T1000 (cell line): ENCODE measurements at places on chromosomes 16 and 17.

- no peak for DNase-seq
Observed at GRCh38 chr16:65373097-65373496, 251.2 kb upstream of the CDH11 start.

- peak; percentile 6 for DNase-seq
Observed at GRCh38 chr16:66515596-66516508, 34.1 kb downstream of the TK2 start.

- no peak for DNase-seq
Observed at GRCh38 chr16:29743475-29743826, 2.3 kb downstream of the C16orf54 start.

- no peak for DNase-seq
Observed at GRCh38 chr17:79476074-79476652, 134.7 kb downstream of the RBFOX3 start.

- no peak for DNase-seq
Observed at GRCh38 chr17:56425483-56425882, 168.0 kb upstream of the NOG start.

DNA sequence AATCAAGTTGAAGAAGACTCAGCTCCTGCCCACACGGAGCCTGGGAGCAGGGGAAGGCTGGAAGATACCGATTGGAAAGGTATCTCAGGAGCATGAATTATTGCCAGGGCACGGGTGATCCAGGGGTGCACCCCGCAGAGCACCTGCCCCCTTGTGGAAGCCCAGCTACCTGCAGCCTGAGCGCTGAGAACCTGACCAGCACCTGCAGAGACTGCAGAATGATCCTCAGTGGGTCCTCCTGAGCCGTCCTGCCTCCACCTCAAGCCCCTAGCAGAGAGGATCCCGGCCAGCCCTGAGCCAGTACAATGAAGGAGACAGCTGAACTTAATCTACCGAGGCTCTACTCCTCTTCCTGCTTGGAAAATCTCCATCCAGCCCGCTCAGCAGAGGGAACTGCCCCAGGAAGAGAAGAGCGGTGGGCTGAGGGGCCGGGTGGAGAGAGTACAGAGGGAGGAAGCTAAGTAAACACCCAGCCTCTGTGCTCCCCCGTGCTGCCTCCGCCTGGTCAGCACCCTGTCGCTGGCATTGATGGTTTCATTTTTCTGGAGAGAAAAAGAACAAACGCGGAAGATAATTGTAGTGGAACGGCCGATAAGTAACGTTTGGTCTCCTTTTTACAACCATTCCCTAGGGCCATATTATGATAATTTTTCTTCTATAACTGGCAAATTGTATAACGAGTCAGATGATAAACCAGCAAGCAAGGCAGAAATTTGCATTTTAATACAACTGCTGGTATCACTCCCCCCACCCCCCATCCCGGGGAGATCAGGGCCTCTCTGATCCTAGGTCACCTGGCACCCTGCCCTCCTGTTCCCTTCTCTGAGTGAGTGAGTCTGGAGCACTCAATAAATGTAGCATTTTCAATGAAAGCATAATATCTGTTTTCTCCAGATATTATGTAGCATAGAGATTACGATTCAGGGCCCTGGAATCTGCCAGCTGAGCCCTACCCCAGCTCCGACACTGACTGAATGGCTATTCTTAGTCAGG lies 204.5 kb upstream of the RPL38 start:
- DNase-seq: no peak

- no peak for DNase-seq
Observed at GRCh38 chr16:27359051-27359450, 42.9 kb upstream of the IL21R start.

GRCh38 chr17:19278729-19279128 lies 41.6 kb downstream of the EPN2 start:
- DNase-seq: no peak

DNA sequence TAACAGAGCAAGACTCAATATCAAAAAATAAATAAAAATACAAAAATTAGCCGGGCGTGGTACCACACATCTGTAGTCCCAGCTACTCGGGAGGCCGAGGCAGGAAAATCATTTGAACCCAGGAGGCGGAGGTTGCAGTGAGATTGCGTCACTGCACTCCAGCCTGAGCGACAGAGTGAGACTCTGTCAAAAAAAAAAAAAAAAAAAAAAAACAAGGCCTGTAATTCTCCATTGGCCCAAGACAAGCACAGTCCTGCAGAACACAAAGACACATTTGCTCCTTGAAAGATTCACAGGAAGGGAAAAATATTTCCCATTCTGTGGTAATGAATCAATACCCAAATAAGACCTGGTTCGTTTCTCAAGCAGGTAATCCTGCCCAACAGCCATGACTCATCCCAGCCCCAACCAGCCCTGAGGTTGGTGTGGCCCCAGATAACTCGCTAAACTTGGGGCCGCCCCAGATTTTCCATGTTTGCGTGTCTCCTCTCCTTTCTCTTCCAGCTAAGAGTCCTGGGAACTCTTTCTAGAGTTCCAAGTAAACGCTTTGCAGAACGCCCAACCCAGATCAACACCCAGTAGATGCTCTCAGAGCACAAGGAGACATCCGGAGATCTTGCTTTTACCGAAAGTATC lies 40.3 kb upstream of the SNN start:
- DNase-seq: no peak

DNA sequence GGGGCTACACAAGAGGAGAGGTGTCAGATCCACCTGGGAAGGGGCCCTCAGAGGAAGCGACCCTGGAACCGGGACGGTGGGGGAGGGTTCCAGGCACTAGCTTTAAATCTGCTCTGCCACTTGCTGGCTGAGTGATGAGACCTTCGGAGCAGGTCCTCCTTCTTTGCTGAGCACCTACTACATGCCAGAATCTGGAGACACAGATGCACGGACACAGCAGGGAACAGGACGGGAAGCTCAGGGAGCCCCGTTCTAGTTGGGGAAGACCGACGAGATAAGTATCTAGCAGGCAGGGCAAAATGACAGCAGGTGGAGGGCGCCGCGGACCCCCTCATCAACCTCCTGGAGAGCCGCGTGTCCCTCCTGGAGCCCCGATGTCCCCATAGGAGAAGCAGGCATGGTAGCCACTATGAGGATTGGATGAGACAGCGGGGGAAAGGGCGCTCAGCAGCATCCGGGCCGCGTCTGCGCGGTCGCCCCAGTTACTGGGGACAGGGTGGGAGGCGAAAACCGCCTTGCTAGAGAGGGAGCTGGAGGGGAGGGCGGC lies 27.2 kb downstream of the SBK1 start:
- DNase-seq: no peak

DNA sequence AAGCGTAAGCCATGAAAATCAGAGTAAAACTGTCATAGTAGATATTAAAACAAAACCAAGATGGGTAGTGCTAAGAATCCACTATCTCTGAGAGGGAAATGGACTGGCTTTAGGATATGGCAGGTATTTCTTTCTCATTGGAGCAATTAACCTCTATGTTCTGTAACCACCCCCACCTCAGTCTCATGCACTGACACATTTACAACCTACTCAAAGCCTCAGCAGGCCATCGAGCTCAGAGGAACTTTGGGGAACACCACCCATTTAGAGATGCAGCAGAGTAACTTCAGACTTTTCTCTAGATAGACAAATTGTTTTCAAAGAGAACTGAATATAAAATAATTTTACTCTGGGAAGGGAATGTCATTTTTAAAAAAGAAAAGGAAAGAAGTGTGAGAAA lies 615.8 kb upstream of the ZFHX3 start:
- no peak for DNase-seq

- peak; percentile 51 for DNase-seq
Observed at GRCh38 chr17:50201276-50201854, at the start of gene COL1A1. Gene COL1A1 (minus strand): TSS chr17:50201631. CDS start chr17:50201513, 118 bp downstream.

DNA sequence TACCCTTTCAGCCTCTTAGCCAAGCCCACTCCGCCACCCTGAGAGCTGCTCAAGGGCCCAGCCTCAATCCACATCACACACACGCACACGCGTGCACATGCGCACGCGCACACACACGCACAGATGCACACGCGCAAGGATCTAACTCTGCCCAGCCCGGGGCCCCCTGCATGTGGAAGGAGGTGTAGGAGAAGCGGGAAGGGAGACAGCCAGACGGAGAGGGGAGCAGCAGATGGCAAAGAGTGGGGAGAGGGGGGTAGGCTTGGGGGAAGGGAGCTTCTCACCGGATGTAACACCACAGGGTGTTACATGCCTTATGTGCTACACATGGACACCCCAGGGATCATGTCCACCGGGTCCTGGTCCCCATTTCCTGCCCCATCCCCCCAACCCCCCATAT lies 15.3 kb downstream of the DLG4 start:
- no peak for DNase-seq

DNA sequence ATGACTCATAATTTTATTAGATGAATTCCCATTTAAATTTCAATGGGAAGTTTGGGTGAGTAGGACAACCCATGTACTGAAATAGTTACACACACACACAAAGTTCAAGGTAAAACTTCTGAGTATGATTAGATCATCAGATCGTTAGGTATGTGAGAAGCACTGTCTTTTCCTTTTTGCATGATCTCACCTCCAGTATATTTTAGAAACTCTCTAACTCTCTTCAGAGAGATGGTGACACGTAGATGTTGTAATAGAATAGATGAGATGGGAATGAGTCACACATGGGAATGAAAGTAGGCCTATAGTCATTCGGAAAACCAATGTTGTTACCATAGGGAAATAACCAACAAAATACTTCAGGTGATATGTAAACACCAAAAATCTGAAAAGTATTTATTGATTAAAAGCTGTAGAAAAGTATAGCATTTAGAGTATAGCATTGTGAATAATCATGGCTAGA lies 22.2 kb downstream of the KRT23 start:
- no peak for DNase-seq

GRCh38 chr17:869567-870525 lies 87.7 kb downstream of the MRM3 start:
- peak; percentile 48 for DNase-seq

- no peak for DNase-seq
Observed at GRCh38 chr17:11366272-11366850, 125.3 kb downstream of the SHISA6 start.

DNA sequence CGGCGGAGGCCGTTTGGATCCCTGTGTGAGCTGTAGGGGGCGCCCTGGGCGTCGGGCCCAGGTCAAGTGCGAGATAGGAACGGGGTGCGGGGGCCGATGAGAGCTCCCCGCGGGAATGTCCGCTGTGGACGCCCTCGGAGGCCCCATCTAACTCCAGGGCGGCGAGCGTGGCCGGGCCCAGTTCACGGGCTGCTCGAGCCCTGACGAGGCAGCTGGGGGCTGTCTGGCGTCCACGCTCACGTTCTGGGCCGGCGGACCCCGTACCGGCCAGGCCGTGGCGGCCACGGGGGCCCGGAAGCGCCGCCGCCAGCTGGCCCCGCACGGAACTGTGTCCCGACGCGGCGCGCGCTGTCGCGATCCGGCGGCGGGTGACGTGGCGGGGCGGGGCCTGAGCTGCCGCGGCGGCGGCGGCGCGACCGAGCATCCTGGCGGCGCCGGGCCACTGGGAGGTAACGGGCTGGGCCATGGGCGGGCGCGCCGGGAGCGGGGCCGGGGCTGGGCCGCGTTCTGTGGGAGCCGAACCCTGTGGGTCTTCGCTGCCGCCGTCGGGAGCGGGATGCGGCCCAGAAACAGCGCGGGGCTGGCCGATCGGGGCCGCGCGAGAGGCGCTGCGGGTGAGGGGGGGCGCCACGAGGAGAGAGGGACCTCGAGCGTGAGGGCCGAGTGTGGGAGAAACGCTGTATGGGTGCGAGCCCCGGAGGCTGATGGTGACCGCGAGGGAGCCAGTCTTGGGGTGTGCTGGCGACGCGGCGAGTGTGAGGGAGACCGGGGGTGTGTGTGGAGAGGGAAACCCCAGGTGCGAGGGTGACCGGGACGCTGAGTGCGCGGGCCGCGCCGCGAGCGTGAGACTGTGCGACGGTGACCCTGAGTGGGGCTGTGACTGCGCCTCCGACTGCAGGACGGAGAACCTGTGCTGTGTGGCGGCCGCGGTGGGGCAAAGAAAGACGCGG lies at the start of gene SLC7A6:
SLC7A6 (plus strand) TSS at position 399 of the 950 bp plus-strand sequence. CDS start 10,201 bp downstream, outside the sequence.
- peak; percentile 58 for DNase-seq

GRCh38 chr17:37729905-37730304 lies 15.0 kb downstream of the HNF1B start:
- DNase-seq: no peak

DNA sequence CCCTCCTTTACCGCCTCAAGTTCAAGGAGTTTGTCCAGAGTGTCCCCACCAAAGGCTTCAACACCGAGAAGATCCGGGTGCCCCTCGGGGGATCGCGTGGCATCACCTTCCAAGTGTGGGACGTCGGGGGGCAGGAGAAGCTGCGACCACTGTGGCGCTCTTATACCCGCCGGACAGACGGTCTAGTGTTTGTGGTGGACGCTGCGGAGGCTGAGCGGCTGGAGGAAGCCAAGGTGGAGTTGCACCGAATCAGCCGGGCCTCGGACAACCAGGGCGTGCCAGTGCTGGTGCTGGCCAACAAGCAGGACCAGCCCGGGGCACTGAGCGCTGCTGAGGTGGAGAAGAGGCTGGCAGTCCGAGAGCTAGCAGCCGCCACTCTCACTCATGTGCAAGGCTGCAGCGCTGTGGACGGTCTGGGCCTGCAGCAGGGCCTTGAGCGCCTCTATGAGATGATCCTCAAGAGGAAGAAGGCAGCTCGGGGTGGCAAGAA lies 1.1 kb downstream of the ARL4D start:
- DNase-seq: no peak

GRCh38 chr16:85087899-85088569 lies 24.2 kb downstream of the CIBAR2 start:
- no peak for DNase-seq

- no peak for DNase-seq
Observed at GRCh38 chr16:88417684-88418476, 35.1 kb downstream of the ZNF469 start.

- no peak for DNase-seq
Observed at GRCh38 chr16:50519001-50519400, 29.2 kb upstream of the NKD1 start.

- no peak for DNase-seq
Observed at GRCh38 chr17:50063561-50064252, 7.8 kb downstream of the ITGA3 start.

DNA sequence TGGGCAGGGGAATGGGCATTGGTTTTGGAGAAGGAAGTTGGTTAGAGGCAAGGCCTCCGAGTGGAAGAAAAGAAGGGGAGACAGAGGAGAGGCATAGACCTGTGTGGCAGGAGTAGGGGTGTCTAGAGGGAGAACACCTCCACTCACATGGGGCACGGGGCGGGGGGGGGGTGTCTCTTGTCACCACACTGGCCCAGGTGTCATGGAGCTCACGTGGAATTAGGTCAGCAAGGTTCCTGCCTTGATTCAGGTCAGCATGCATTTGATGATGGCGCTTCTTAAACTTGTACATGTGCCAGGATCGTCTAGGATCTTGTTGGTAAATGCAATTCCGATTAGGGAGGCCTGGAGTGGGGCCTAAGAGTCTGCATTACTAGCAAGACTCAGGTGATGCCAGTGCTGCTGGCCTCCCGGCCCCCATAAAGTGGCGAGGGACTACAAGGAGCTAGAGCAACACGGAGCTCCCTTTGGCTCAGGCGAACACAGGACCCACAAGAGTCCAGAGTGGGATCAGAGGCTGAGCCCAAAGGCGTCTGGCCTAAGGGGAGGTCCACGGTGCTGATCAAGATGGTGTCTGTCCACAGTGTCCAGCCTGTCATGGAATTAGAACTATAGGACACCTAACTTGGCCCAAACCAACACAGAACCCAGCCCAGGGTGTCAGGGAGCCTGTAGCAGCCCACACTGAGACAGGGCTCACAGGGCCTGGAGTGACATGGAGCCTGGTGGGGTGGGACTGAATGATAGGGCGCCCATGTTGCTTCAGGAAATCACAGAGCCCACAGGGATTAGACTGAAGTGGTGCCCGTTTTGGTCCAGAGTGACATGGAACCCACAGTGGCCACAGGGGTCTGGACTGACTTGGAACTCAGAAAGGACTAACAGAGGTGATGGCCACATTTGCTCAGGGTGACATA lies 16.7 kb downstream of the EPOP start:
- DNase-seq: no peak

- no peak for DNase-seq
Observed at GRCh38 chr16:54063279-54063773, 223.3 kb downstream of the IRX3 start.

- DNase-seq: no peak
Observed at GRCh38 chr17:3993493-3994220, 29.4 kb upstream of the ATP2A3 start.
